ENCODE measurements at places on chromosomes 13 and 19.

- no peak overlapping the region for H3K4me3 ChIP-seq
- no peak overlapping the region for H3K27ac ChIP-seq
- DNase-seq, result no peak
These were observed 15.2 kb upstream of the CPB2 start for GRCh38 chr13:46119883-46120614.

DNA sequence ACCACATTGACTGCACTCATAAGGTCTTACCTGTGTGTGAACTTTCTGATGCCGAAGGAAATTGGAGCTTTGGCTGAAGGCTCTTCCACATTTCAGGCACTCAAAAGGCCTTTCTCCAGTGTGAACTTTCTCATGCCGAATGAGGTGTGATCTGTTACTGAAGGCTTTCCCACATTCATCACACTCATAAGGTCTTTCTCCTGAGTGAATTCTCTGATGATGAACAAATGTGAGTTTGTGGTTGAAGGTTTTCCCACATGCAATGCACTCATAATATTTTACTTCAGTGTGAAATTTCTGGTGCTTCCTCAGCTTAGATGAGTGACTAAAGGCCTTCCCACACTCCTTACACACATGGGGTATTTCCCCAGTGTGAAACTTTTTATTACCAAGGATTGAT, 5.7 kb downstream of the ZNF132 start:
- no peak for DNase-seq
- H3K27ac ChIP-seq, result no peak overlapping the region
- H3K4me1 ChIP-seq, result peaks cover 13% of the 10 kb centered on the region
- no peak overlapping the region for H3K4me3 ChIP-seq
- no peaks in the 10 kb centered on the region for H3K27me3 ChIP-seq

DNA sequence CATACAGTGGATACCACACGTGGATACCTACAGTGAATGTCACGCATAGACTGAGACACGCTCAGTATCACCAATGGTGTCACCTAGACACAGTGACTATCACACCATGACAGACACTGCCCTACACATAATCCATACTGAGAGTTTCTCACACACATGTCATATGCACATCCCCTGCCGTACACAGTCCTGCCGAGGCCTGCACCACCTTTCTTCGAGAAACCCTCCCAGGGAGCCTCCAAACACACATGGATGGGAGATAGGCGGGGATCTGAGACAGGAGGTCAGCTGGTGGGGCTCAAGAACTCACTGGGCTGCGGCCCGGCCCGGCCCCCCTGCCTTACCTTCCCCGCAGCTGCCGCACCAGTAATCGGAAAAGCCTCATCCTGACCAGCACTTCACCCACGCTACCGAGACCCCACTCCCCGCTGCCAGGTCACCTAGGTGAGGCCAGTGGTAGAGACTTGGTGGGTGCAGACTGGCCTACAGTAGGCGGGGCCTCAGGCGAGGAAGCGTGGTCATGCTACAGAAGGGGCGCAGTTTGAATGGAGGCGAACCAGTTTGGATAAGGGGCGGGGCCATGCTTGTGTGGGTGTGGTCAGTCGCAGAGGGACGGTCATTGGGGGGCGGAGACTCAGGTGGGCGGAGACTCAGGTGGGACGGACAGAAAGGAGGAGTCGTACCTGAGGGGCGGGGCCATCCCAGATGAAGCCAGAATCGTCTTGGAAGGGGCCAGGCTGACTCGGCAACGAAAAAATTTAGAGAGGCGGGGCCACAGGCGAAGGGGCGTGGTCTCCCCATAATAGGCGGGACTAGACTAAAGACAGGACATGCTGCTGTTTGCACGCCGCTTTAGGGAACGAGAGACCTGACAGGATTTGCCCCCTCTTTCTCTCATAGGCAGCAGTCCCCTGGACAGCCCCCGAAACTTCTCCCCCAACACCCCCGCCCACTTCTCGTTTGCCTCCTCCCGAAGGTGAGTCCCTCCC, 2.1 kb downstream of the MAST1 start:
- no peak overlapping the region for H3K4me3 ChIP-seq
- H3K36me3 ChIP-seq, result no peaks in the 10 kb centered on the region
- peaks cover 16% of the 10 kb centered on the region for H3K4me1 ChIP-seq
- peak; percentile 76 for DNase-seq
- H3K27me3 ChIP-seq, result peaks cover 69% of the 10 kb centered on the region

DNA sequence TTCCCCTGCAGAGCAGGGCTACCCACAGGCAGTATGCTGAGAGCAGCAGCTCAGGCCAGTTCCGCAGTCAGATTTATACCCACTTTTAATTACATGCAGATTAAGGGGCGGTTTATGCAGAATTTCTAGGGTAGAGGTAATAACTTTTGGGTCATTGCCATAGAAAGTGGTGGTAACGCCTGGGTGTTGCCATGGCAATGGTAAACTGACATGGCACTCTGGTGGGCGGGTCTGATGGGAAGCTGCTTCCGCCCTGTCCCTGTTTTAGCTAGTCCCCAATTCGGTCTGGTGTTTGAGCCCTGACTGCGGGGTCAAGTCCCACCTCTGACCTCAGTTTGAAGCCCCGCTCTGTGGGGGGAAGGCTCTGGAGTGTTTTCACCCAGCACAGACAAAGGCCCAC, 141.1 kb upstream of the VSTM2B start:
- no peak overlapping the region for H3K4me3 ChIP-seq
- H3K27me3 ChIP-seq, result peaks cover 9% of the 10 kb centered on the region
- H3K36me3 ChIP-seq, result no peaks in the 10 kb centered on the region
- H3K27ac ChIP-seq, result no peak overlapping the region
- no peaks in the 10 kb centered on the region for H3K4me1 ChIP-seq

GRCh38 chr13:95267662-95268342, 33.4 kb downstream of the ABCC4 start:
- H3K4me3 ChIP-seq, result no peak overlapping the region
- H3K27me3 ChIP-seq, result no peaks in the 10 kb centered on the region
- H3K4me1 ChIP-seq, result peaks cover 4% of the 10 kb centered on the region
- H3K27ac ChIP-seq, result no peak overlapping the region

- peaks cover 42% of the 10 kb centered on the region for H3K36me3 ChIP-seq
- no peak overlapping the region for H3K4me3 ChIP-seq
- H3K27ac ChIP-seq, result peak overlapping the region; percentile 90
- DNase-seq, result no peak
- H3K27me3 ChIP-seq, result no peaks in the 10 kb centered on the region
- H3K4me1 ChIP-seq, result peaks cover 78% of the 10 kb centered on the region
These were observed 6.6 kb upstream of the CD79A start for GRCh38 chr19:41870401-41870873.

DNA sequence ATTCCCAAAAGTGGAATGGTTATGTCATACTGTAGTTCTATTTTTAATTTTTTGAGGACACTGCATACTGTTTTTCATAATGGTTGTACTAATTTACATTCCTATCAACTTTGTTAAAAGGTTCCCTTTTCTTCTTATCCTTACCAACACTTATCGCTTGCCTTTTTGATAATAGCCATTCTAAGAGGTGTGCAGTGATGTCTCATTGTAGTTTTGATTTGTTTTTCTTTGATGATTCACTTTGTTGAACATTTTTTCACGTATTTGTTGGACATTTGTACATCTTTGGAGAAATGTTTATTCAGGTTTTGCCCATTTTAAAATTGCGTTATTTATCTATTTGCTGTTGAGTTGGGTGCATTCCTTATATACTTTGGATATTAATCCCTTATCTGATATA, 188.8 kb upstream of the SPRY2 start:
- H3K4me1 ChIP-seq, result no peaks in the 10 kb centered on the region
- H3K27ac ChIP-seq, result no peak overlapping the region
- no peaks in the 10 kb centered on the region for H3K27me3 ChIP-seq

DNA sequence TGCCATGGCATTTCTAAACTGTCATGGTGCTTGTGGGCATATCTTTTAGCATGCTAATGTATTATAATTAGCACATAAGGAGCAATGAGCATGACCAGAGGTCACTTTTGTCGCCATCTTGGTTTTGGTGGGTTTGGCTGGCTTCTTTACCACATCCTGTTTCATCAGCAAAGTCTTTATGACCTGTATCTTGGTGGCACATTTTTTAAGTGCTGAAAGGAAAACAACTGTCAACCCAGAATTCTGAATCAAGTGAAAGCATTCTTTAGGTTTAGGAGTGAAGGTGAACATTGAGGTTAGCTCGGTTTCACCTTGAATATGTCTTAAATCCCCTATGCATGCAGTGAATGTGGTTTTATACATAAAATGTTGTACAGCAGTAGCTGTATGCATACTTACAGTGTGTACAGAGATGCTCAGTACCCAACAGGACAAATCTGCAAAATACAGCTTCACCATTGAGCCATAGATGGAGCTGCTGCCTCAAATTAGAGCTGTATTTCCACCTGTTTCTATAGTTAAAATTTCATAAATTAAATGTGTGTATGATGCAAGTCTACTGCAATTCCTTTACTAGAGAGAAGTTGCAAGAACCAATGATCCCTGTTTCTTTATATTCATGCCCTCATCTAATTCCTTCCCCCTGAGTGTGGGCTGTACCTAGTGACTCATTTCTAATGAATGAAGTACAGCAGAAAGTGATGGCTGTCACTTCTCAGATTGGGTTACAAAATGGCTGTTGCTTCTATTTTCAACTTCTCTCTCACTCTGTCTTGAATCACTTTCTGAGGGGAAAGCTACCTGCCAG, 25.2 kb upstream of the IGSF23 start:
- H3K27me3 ChIP-seq, result no peaks in the 10 kb centered on the region
- no peak overlapping the region for H3K4me3 ChIP-seq
- peaks cover 2% of the 10 kb centered on the region for H3K36me3 ChIP-seq
- peaks cover 8% of the 10 kb centered on the region for H3K4me1 ChIP-seq
- no peak overlapping the region for H3K27ac ChIP-seq

- DNase-seq, result no peak
- H3K4me1 ChIP-seq, result no peaks in the 10 kb centered on the region
- no peak overlapping the region for H3K4me3 ChIP-seq
These were observed 146.9 kb upstream of the SLC10A2 start for GRCh38 chr13:103213152-103213551.

DNA sequence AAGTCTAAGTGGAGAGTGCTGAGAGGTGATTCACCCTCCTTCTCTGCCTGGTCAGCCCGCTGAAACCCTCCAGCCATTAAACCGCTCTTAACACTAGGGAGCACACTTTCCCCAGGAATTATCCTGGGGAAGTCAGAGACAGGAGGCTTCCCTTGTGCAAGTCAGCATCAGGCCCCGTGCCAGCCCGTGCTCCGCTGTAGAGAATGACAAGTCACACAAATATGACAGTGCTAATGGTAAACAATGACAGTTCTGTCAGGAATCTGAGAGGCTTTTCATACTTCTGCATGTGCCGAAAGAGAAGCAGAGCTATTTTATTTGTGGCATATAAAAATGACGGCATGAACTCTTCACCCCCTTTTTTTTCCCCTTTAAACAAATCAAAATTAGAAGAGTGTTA, 816.9 kb upstream of the SLC10A2 start:
- no peak overlapping the region for H3K27ac ChIP-seq
- no peaks in the 10 kb centered on the region for H3K36me3 ChIP-seq
- DNase-seq, result no peak
- H3K4me1 ChIP-seq, result no peaks in the 10 kb centered on the region

Data from activated CD8-positive, alpha-beta memory T cell treated with anti-CD3 and anti-CD28 coated beads, Interleukin-2, amount 10 ng/mL, durations not matched to agents 7 days and 5 days (primary cell).